ENCODE measurements at places on chromosomes 13 and 19.

DNA sequence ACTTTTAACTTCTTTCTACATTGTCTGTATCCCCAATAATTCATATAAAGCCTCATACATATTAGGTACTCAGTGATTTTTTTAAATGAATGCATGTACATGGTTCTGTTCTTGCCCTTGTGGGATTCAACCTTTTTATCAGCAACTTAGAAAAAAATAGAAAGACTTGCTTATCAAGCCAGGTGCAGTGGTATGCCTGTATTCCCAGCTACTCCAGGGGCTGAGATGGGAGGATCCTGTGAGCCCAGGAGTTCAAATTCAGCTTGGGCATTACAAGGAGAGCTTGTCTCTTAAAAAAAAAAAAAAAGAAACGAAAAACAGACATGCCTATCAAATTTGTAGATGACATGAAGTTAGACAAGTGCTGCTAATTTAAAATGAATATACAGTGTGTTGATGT lies 54.2 kb upstream of the MYCBP2 start:
- DNase-seq: no peak

DNA sequence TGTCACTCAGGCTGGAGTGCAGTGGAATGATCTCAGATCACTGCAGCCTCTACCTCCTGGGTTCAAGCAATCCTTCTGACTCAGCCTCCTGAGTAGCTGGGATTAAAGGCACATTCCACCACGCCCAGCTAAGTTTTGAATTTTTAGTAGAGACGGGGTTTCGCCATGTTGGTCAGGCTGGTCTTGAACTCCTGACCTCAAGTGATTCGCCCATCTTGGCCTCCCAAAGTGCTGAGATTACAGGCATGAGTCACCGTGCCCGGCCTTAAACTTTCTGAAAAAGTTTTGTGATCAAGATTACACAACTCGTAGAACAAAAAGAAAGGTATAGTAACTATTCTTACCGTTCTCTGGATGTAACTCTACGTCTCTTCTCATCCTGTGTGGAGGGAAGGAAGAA lies 21.2 kb downstream of the DNMT1 start:
- no peak for DNase-seq

GRCh38 chr19:49155820-49156346 lies 687 bp upstream of the HRC start:
- no peak for DNase-seq

GRCh38 chr19:34713262-34713637 lies 20.8 kb upstream of the ZNF181 start:
- no peak for DNase-seq

All from GOT3 (cell line).